ENCODE measurements at places on chromosomes 3 and 15. TPM values are rescaled to one million over a fixed set of nuclear protein-coding genes. Genes with fewer than 3 reads are reported as not detected.
A peak's percentile ranks its signal among the peaks of the same experiment; 100 is the strongest.

DNA sequence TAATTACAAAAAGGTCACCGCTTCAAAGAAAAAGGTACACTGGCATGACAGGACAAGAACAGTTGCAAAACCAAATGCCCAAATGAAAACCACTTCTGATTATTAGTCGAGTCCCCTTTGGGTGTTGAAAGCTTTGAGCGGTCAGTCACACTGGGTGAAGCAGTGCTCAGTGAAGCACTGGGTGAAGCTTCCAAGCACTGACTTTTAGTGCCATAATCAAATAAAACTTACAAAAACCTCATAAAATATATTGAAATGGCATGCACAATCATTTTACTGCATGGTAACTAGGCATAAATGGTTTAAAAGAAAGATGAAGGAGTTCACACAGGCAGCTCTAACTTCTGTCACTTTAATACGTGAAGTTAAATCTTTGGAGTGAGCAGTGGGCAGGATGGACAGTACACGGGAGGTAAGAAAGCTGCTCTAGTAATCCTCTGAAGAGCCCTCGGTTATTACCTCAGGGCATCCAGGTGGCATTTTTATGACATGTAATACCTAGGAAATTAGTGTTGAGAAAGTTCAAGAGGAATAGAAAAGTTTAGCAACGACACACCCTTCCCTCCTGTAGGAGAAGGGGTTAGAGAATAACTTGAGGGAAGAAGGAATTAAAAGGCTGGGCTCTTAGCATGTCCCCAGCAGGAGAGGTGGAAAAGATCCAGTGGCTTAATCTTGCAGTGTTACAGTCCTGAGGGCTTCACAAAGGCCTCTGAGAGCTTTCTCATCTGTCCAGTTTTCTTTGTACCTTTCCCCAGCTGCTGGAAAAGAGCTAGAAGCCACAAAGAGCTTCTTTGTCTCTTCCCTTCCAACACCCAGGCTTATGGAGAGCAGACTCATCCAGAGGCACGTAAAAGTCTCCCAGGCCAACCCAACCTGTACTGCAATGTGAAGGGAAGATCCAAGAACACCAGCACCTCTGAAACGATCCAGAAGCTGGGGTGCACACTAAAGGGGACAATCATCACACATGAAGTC lies 64.9 kb upstream of the MYO5C start:
- DNase-seq: no peak

Gene CFAP44
- 7.4 TPM for total RNA-seq

- no peak for DNase-seq
Observed at GRCh38 chr3:119492810-119493209, 5.5 kb upstream of the TIMMDC1 start.

GRCh38 chr3:4983739-4984510 lies 4.7 kb downstream of the BHLHE40 start:
- no peak for DNase-seq

Gene MLH1
- total RNA-seq: 31.2 TPM

Gene SCAANT1
- total RNA-seq: not detected

DNA sequence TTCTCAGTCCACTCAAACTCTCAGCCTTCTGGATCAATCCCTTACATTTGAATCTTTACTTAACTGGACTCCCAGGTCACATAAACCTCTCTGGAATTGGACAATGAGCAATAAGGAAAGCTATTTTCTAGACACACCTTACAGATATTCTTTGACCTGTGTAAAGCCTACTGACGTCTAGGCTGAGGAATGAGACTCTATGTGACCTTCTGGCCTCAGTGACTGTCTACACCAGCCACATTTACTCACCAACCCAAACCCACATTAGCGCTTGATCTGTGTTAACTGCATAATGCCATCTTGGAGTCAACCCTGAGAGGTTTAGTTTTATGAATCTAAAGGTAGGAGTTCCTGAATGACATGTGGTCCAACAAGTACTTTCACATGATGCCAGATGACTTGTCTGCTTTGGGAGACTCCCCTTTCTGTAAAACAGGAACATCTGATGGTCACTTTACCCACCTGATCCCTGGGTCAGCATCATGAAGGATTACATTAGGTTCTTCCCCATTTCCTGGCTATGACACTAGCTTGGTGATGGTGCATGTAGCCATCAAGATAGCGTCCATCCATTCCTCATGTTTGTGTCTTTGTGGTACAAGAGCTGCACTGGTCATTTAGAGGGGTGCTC lies 11.4 kb upstream of the COMMD2 start:
- DNase-seq: no peak

GRCh38 chr3:8561370-8561769 lies 59.7 kb downstream of the LMCD1 start:
- no peak for DNase-seq

Gene HTR3E
- total RNA-seq: not detected

GRCh38 chr3:44055951-44056350 lies 185.7 kb upstream of the TOPAZ1 start:
- DNase-seq: no peak

DNA sequence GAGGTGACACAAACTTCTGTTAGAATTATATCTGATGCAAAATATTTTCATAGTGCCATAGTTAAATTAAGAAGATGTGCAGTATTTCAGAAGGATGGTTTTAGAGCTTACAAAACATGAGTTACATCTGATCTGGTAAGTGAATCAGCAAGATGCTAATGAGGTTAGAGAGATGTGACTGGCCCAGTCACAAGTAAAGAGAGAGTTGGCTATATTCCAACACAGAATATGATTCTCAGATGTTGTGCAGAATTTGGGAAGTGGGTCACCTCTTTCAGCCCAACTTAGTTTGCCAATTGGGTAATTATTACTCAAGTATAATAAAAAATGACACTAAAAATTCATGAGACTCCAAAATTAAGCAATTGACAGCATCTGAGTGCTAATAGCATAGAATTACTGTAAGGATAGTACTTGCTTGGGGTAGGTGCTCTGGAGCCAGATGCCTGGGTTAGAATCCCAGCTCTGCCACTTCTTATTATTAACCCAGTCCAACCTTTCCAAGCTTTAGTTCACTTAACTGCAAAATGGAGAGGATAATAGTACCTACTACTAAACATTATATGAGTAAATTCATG lies 30.8 kb downstream of the P2RY1 start:
- no peak for DNase-seq

DNA sequence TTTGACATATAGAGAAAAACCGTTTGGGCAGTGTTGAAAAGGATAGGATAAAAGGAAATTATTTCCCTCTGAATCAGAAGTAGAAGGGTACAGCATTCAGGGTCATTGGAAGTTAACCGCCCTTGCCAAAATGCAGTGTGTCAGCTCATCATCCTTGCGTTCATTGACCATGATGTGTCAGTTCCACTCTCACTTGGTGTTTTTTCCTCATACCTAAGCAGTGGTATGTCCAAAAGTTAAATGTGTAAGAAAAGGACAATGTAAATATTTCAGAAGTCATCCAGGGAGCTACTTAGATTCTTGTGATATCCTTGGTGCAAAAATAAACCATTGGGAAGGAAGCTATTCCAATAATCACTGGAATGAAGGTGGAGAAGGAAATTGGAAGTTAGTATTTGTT lies 50.7 kb downstream of the MAP6D1 start:
- no peak for DNase-seq

Gene SEMA5B
- 1.3 TPM for total RNA-seq

GRCh38 chr3:159803459-159803858 lies 185.2 kb upstream of the IL12A start:
- DNase-seq: no peak

Gene THRB
- 4.6 TPM for total RNA-seq

DNA sequence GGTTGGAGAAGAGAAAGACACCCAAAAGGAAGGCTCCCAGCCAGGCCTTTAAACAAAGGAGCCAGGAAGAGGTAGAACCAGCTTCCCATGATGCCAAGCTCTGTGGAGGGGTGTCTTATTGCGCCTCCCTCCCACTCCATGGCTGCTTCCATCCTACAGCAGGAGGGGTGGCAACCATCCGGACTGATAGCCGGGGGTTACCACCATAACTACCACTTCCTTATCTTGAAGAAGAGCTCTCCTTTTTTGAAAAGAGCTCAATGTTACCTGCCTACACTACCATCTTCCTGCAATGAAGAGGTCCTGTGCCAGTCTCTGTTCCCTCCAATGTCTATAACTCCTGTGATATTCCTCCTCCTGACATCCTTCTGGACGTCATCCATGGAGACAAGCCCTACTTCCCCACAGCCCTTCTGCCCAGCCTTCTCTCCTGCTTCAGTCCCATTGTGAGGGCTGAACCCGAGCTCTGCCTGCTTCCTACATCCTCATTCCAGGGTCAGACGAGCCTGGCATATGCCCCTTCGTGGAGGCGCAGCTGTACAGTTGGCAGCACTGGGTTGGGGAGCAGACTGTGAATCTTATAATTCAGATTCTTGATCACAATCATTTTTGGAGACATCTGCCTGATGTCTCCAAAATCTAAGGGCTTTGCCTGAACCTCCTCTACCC lies 8.5 kb downstream of the CCDC9B start:
- no peak for DNase-seq

DNA sequence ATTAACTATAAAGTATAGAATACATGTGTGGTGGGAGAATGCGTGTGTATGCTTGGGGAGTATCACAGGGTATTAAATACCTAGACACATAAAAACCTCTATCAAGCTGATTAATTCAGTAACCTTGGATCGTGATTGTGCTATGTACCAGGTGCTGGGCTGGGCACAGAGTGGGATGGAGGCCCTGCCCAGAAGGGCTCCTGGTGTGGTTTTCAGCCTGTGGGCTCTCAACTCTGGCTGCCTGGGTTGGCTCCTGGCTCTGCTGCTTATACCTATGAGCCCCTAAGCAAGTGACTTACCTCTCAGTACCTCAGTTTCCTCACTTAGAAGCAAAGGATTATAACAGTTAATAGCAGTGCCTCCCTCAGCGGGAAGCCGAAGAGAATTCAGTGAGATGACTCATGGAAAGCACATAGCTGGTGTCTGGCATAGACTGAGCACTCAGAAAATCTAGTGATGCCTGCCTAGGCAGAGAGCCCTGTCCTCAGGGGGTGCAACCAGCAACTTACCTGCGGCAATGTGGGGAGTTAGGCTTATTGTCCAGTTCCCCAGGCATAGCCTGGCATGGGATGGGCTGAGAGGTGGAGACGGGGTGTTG lies 90.6 kb upstream of the MYZAP start:
- no peak for DNase-seq

GRCh38 chr3:71062037-71062932 lies 521.2 kb downstream of the FOXP1 start:
- DNase-seq: no peak

Gene DPPA2
- not detected for total RNA-seq

DNA sequence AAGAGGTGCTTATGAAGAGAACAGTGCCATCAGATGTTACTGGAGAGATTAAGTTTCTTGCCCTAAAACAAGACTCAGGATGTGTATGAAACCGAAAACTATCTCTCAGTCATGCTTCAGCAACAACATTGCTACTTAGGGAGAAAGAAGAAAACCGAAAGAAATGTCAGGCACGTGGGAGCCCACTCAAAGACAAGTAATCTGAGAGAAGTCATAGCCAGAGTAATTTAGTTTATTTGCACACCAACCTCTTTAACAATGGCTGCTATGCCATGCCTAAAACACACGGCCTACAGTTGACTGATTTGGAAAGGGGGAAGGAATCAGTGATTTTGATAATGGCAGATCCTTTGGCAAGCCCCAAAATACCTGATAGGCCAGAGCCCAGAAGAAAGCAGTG lies 162.9 kb downstream of the TIGIT start:
- no peak for DNase-seq

Gene ZBTB47
- total RNA-seq: 26.7 TPM

- no peak for DNase-seq
Observed at GRCh38 chr15:90482124-90483011, 47.4 kb upstream of the CRTC3 start.

DNA sequence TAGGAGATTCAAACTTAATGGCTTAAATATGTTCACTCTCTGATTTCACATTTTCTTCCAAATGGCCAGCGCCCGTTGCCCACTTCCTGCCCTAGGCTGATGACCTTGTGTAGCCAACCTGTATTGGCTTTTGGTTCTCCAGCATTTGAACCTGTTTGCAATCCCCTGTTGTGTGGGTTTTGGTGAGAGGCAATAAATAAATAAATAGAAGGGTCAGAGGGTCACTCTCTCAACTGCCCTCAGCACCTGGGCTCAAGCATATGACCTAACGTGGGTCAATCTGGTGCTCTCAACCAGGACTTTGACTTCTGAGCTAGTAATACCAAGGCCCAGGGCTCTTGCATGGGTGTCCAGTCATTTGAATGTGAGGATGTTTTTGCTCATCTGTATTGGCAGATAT lies 1.8 kb upstream of the SRP14 start:
- peak; percentile 32 for DNase-seq

- no peak for DNase-seq
Observed at GRCh38 chr3:153215966-153216365, 53.9 kb downstream of the RAP2B start.

DNA sequence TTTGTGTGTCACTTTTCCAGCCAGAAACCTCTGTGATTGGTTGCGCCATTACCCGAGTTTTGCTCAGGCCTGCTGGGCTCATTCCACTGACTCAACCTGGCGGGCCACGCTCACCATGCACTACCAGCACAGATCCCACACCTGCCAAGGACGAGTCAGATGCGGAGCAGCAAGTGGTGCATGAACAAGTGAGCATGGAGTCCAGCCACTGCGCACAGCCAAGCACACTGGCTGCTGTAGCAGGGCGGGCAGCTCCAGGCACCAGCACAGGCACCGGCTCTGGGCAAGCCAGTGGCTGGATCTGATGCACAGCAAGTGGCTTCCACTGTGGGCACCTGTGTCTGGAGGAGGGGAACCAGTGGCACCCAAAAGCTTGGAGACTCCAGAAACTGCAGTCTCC lies 110.4 kb downstream of the CBLB start:
- no peak for DNase-seq

Gene SLC9C1
- total RNA-seq: not detected

Gene LRRIQ4
- total RNA-seq: not detected

DNA sequence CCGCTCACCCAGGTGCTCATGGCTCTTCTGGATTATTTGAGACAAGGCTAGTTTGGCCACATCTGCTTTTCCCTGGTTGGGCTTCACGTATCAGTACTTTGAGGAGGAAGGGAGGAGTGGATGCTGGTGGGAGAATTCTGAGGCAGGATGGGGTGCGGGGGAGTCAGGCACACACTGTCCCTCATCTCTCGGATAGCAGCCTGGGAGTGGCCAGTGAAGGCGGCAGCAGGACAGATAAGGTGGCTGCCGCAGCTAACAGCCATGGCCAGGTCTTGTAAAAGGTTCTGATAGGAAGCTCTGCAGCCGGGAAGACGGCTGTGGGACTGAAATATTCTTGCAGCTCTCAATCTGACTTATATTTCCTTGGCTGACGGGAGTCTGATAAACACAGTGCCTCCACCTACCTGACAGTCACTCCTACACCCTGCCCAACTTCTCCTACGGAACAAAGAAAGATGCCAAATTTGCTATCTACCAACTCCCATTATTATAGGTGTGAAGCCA lies 87.3 kb downstream of the MESD start:
- no peak for DNase-seq
